ENCODE measurements at places on chromosomes 4 and X. TPM values are rescaled to one million over a fixed set of nuclear protein-coding genes. Genes with fewer than 3 reads are reported as not detected.

DNA sequence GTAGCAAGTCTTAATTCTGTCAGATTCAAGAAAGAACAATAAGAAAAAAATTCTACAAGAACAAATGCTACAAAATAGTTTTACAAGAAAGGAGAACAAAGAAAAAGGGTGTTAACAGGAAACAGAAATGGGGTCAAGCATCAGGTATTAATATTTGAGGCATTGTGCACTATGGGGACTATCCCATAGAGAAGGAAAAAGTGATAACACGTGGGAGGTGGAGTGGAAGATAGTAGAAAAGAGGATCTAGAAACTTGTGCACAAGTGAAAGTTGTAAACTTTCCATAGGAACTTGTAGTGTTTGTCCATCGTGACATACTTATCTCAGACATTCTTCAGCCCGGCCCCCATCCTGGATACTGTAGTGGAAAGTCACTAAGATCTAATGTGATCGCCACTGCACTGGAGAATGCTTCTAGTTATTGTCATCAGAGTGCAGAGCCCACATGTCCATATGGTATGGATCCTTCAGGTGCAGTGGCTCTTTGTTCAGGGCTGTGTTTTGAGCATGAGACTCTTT, 15.4 kb upstream of the NFXL1 start:
- no peak for DNase-seq

GRCh38 chr4:128574706-128575105, 234.8 kb upstream of the JADE1 start:
- DNase-seq = no peak

GRCh38 chrX:38987198-38987651, 186.0 kb downstream of the MID1IP1 start:
- DNase-seq = no peak

DNA sequence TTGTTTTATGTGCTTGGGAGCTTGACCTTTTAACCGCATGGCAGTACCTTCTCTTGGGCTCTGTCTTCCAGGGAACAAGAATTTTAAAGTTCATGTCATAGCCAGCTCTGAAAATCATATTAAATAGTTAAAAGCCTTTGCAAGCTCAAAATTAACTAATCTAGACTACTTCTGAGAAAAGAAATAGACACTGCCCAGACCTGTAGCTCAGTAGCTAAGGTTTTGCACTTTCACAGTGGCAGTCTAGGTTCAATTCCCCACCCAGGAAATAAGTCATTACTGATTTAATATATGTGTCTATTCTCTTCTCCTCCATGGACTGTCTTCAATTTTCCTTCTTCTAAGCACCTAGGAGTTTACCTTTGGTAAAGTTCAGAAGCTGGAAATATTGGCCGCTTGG, 27.4 kb downstream of the HSD17B11 start:
- no peak for DNase-seq

DNA sequence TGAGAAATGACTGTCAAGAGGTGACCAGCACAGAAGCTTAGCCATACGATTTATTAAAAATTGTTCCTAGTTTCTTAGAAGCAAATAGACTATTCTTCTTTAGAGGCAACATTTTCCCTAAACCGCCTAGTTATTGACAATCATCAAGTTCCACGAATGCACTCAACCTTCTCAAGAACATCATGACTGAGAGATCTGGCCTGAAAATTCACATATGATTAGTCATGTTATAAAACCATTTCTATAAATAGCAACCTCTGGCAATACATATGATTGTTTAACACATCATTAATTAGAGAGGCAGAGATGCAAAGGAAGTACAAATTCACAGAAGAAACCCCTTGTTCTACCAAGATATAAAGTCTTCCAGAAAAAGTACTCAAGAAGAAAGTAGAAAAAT, 6.7 kb downstream of the NUP62CL start:
- no peak for DNase-seq

DNA sequence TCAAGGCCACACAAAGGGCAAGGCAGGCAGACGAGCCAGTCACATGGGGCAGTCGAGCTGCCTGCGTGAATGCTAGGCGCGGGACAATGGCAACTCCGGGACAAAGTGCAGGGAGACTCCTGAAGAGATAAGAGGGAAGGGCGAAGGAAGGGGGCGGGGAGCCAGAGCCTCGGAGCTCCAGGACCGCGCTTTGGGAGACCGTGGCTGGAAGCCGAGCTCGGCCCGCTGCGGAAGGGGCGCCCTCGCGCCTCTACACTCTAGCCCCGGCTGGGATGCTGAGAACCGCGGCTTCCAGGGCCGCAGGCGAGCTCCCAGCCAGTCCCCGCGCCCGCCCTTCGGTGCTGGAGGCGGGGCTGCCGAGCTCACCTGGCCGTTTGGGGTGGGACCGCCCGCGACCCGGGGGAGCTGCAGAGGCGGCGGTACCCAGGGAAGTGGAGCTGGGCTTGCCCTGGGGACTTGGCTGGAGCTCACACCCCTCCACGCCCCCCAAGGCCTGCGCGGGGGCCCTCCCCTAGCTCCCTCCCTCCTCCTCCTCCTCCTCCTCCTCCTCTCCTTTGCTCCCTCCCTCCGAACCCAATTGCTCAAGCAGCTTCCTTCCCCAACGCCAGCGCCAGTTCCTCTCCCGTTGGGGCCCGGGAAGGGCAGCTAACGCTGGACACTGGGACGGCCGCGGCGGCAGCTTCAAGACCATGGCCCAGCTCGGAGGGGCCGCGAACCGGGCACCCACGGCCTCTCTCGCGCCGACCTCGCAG, at the start of gene SOWAHD:
SOWAHD (plus strand) TSS at position 610 of the 752 bp plus-strand sequence; CDS start at position 690, 80 bp downstream.
- no peak for DNase-seq

DNA sequence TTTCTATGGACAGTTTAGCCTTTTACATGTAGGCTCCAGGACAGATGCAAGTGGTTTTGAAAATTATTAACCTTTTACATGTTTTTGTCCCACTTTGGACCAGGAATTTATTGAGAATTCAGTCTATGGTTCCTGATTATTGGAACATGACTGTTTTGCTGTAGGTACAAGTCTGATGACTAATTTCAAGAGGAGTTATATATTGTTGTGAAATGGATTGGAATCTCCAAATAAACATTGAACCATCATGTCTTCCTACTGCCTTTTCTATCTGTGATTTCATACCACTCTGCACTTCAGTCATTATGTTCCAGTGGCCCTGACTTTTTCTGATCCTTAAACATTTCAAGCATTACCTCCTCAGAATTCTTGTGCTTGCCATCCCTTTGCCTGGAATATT, 35.9 kb downstream of the TBC1D19 start:
- DNase-seq = no peak

- no peak for DNase-seq
These were observed 250.8 kb downstream of the INPP4B start for GRCh38 chr4:142595222-142595871.

DNA sequence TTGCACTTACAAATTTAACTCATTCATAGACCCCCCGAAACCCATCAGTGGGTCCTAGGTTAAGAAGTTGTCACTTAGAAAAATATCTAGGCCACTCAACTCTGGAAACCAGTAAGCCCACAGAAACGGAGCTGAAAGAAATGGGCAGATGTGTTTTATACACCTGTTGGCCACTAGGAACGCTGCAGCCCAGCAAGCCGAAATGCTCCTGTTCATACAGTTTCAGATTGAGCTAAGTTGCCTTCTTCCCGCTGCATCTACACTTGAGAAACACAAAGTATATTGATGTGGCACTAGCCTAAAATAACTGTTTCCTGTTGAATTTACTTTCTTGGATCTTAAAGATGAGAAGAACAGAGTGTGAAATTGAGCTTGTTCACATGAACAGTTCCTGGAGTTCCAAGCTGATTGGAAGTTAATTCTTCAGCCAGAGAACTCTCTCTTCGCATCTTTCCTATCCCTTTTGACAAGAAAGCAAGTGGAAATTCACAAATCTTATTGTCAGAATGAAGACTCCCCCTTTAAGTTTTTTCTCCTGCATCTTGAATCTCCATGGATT, 174.1 kb downstream of the RBMX2 start:
- DNase-seq = peak; percentile 2

GRCh38 chr4:114997576-114998247, 115.7 kb downstream of the NDST4 start:
- DNase-seq = no peak

GRCh38 chr4:22824091-22824490, 131.4 kb downstream of the GBA3 start:
- DNase-seq = no peak

DNA sequence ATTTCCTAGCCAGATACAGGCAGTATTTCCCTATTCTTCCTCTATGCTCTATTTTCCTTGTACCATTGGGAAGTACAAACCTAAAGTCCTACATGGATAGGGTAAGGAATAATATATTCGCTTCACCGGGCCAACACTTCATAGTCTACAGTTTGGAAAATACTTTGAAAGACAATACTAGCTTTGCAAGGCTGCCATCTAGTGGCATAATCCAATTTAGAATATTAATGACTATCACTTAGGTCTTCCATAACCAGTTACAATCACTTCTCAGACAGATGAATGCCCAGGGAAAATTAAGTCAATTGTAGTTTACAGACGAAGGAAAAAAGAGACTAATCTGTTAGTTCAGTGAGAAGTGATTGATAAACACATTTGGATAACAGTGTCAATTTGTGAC, 141.0 kb upstream of the FAM47C start:
- DNase-seq = no peak

DNA sequence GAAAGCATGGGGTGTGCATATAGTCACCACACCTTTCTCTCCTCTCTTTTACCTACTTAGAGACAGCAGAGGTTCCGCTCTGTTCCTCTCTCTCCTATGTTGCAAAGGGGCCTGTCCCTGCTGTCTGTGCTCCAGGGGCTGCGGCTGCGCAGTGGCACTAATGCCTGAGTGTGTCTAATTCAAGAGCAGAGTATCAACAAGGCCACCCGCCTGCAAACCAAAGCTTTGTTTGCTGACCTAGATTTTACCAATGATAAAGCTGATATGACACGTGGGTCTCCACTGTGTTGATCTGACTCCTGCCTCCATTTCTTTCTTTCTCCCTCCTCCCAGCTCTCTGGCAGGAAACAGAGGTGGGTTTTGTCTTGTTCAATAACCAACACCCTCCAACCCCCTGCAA, 74.9 kb downstream of the NSG1 start:
- DNase-seq = no peak

GRCh38 chrX:17464194-17464593, 89.2 kb downstream of the NHS start:
- DNase-seq = no peak

DNA sequence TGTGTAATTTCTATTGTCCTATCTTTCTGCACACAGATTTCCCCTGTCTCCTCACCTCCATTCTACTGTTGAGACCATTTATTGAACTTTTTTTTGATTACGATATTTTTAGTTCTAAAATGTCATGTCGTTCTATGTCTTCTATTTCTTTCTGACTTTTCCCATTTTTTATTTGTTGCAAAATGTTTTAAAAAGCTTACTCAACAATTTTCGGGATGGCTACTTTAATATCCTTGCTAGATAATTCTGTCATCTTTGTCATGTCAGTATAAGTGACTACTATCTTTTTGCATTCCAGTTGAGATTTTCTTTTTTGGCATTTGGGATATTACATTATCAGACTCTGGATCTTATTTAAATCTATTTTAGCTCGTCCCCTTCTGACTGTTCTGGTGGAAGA, 7.5 kb upstream of the DMD start:
- no peak for DNase-seq

DNA sequence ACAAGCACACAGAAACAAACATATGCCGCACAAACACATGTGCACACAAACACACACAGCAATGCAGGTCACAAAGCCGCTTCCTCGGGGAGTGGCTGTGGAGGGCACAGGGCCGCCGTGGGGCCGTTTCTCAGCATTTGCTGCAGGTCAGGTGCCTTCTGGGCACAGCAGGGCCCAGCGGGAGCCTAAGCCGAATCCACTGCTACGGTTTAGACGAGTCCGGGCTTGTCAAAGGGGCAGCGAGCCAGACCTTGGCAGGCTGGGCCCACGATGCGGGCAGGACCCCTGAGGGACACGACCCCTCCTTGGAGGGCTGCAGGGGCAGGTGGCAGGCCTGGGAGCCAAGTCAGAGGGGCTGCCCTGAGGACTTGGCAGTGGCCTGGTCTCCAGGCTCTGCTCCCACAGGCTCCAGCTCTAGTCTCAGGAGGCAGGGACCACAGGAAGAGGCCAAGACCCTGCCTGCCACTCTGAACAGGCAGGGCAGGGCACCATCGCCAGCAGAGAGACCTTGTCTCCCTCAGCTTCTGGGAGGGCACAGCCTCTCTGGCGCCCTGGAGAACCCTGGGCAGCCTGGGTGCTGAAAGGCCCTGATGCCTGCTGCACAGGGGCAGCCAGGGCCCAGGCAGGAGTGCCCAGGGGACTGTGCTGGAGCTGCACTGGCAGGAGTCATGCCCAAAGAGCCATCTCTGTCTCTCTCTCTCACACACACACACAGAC, 5.5 kb upstream of the ATP2B3 start:
- DNase-seq = no peak

- DNase-seq = peak; percentile 28
These were observed 92.4 kb downstream of the NEUROG2 start for GRCh38 chr4:112423591-112423990.

DNA sequence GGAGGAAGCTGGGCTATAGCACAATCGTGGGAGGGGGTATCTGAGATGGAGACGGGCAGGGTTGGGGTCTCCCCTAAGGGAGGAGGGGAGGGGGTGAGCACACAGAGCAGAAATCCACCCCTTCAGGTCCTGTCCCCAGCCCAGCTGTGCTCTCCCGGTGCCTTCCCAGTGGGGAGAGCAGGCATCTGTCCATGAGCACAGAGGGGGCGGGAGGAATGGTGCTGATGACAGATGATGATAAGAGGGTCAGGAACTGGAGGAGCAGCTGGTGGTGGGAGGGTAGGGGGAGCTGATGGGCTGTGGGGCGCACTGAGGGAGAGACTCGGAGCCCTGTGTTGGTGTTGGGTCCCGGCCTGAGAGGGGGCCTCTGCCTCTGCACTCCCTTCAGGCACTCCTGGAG, 8.6 kb downstream of the ATP2B3 start:
- no peak for DNase-seq

- DNase-seq = no peak
These were observed 27.4 kb downstream of the WDFY3 start for GRCh38 chr4:84939113-84939512.

- no peak for DNase-seq
These were observed 286.9 kb upstream of the FGF16 start for GRCh38 chrX:77160301-77160700.

DNA sequence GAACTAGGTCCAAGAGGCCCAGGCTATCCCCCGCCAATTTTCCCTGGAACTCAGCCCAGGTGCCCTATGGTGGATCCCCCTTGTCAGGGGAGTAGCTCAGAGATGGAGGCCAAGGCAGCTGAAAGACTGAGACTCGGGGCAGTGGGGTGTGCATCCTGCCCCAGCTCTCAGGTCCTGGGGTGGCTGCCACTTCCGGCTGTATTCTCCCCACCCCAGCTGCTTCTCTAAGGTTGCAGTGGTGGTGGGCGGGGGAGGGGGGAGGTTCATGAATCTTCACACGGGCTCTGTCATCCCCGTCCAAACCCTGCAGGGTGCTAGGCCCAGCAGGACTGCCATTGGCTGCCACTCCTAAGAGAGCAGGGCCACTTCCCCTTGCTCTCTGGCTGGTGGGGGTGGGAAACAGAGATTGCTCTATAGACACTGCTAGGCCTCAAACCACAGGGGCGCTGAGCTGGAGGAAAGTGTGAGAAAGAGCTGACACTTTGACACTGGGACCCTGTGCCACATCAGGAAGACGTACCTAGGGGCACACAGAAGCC, 1.5 kb downstream of the SASH3 start:
- no peak for DNase-seq

Gene VCX
- not detected for total RNA-seq

Gene HSFX4
- not detected for total RNA-seq

Gene MAGEA3
- not detected for total RNA-seq

Gene MAML3
- 1.8 TPM for total RNA-seq

Gene COQ2
- total RNA-seq = 37.5 TPM

Gene CT45A1
- total RNA-seq = not detected

Gene ZNF711
- total RNA-seq = 9.3 TPM

Gene TCEAL4
- total RNA-seq = 50.6 TPM

Gene TEX13D
- total RNA-seq = not detected

Gene ATP1B4
- total RNA-seq = not detected

Gene AWAT2
- total RNA-seq = not detected

Measured in SJSA1 (cell line).